ENCODE measurements at places on chromosomes 2 and 18.
A peak's percentile ranks its signal among the peaks of the same experiment; 100 is the strongest.

DNA sequence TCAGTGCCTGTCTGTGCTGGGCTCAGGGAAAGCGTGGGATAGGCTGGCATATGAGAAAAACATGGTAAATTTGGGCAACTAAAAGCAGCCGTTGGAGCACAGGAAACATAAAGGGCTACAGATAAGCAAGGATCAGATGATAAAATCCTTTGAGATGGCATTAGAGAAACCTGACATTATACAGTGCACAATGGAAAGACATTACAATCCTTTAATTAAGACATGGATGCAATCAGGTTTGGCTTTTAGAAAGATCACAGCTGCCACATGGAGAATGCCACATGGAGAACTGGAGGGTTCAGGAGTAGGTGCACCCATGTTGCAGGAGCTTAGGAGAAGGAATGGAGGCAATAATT, 117.3 kb downstream of the CDC42EP3 start:
- DNase-seq = no peak

DNA sequence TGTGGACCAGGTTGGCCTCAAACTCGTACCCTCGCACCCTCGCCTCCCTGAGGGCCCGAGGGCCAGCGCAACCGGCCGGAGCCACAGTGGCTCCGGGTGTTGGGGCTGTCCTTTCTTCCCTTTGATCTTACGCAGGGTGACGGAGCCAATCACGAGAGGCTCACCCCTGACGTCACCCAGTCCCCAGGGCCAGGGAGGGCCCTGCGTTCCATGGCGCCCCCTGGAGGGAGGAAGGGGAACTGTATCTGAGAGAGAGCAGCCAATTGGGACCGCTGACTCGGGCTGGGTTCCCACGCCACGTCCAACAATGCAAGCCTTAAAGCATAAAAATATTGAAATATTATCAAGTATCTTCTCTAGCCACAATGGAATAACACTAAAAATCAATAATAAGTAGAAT, 432.8 kb upstream of the LRRTM4 start:
- no peak for DNase-seq

DNA sequence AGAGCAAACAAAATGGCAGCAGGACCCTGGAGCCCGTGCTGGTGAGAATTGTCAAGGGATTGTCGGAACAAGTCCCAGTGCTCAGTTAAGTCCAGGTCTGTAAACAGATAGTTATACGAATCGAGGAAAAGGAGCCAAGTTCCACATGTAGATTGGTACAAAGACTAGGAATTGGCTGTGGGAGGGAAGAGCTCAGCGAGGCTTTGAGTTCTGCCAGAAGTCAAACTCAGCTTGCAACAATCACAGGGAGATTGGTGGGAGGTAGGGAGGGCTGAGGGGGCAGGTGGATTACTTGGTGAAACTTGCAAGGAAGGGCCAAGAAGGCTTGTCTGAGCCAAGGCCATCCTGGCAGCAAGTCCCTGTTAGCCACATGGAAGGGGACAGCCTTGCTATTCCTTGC, 217.8 kb upstream of the ARL4C start:
- DNase-seq = no peak

- DNase-seq = no peak
Observed at GRCh38 chr2:11784280-11784679, 37.8 kb downstream of the LPIN1 start.

GRCh38 chr18:80234398-80234797, 12.9 kb downstream of the PARD6G start:
- DNase-seq = no peak

DNA sequence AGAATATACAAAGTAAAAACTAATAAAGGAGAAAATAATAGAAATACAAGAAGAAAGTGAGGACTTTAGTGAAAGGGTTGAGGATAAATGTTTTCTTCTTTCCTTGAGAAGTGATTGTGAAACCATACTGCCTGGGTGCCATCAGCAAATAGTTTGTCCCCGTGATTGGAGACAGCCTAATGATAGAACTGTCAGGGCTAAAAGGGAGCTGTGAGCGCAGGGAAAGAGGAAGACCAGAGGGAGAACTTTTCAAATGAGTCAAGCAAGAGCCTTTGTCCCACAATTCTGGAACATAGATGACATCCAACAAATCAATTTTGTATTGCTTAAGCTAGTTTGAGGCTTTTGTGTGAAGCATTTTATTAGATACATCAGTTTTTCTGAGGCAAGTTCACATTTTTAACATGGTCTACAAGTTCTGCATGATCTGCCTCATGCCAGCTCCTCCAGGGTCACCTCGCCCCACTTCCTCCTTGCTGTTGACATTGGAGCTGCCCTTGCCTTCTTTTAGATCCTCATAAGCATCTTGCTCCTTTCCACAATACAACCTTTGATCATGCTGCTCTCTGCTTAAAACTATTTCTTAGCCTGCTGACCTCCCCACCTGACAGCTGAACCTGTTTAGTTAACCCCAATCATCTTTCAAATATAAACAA, 213.4 kb upstream of the REG3G start:
- no peak for DNase-seq

DNA sequence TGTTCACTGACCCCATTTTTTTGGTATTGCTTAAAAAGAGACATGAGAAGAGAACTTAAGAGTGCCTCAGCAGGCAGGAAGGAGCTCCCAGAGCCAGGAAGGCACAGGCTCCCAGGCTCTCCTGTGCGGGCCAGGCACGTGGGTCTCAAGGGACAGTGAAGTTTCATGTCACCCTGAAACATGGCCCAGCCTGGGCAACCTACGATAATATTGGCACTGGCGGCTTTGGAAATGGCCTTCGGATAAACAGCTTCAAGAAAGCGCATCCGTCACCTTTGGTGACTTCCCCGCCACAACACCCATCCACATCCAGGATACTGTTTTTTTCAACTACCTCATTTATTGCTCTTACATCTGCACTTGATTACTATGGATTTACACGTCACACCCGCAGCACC, 30.5 kb downstream of the PXDN start:
- DNase-seq = no peak

GRCh38 chr2:58019229-58019628, 27.4 kb upstream of the VRK2 start:
- peak; percentile 42 for DNase-seq

- DNase-seq = peak; percentile 33
Observed at GRCh38 chr2:152234277-152234676, 58.7 kb upstream of the STAM2 start.

- DNase-seq = peak; percentile 54
Observed at GRCh38 chr2:225165052-225165451, 122.8 kb upstream of the DOCK10 start.
